ENCODE measurements at places on chromosomes 7 and 10. TPM values are rescaled to one million over a fixed set of nuclear protein-coding genes. Genes with fewer than 3 reads are reported as not detected.

DNA sequence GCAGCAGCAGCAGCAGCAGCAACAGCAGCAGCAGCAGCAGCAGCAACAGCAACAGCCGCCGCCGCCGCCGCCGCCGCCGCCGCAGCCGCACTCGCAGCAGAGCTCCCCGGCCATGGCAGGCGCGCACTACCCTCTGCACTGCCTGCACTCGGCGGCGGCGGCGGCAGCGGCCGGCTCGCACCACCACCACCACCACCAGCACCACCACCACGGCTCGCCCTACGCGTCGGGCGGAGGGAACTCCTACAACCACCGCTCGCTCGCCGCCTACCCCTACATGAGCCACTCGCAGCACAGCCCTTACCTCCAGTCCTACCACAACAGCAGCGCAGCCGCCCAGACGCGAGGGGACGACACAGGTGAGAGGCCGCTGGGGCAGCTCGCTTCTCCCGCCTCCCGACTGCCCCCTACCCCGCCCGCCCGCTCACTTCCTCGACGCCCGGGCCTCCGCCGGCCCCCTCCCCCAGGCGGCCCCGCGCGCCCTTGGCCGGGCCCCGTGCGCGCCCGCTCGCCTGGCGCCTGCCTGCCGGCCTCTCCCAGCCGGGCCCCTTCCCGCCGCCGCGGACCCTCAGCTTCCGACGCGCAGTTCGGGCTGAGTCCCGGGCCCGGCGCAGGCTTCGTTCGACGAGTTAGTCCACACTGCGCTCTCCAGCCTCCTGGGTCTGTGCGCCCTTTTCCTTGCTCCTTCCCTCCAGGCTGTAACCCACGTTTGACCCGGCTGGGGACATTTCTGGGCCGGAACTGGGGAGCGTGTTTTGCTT, 882 bp downstream of the DLX6 start:
- DNase-seq = no peak

GRCh38 chr7:37289367-37289766, 159.3 kb downstream of the ELMO1 start:
- DNase-seq = no peak

DNA sequence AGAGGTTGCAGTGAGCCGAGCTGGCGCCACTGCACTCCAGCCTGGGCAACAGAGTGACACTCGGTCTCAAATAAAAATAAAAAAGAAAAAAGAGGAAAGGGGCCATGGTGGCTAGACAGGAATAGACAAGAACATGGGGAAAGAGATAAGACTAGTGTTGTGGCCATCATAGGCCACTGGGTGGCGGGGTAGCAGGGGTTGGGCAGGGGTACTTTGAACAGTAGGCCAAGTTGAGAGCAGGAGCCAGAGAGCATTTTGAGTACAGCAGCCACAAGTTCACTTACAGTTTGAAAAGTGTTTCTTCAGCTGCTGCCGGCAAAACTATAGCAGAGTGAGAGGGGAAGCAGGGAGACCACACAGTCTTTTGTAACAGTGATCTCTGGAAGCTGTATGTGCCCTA, 656.0 kb downstream of the CNTNAP2 start:
- no peak for DNase-seq

GRCh38 chr7:73504920-73505319, 17.2 kb downstream of the BAZ1B start:
- no peak for DNase-seq

DNA sequence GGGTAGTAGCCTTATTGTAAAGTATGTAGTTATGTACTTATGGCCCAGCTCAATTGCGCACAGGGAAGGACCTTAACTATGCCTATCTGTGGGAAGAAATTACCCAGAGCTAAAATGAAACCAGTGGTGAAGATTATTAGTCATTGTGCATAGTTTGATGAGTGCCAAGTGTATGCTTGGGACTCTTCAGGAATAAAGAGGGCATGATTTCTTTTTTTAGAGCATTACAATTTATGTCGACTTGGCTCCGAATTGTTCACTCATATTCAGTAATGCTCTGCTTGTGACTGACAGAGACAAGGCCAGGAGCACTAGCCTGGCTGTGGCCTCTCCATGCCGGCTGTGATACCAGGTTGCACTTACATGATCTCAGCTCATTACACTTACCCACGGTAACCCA, 269.5 kb downstream of the TRIL start:
- DNase-seq = peak; percentile 47

DNA sequence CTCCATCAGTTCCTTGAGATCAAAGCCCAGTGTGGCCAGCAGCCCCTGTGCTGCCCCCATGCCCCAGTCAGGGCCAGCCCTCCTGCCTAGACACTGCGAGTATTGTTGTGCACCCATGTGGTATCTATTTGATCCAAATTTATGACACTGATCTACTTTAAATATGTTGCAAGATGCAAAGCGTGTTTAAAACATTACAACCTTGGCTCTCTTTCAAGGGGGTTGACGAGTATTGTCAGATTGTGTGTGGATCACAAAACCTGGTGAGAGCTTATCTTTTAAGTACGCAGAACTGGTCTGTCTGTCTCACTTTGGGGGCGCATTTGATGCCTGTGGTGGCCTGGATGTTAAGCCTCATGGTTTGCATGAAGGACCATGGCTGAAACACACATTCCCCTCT, 108.9 kb downstream of the COL13A1 start:
- no peak for DNase-seq

DNA sequence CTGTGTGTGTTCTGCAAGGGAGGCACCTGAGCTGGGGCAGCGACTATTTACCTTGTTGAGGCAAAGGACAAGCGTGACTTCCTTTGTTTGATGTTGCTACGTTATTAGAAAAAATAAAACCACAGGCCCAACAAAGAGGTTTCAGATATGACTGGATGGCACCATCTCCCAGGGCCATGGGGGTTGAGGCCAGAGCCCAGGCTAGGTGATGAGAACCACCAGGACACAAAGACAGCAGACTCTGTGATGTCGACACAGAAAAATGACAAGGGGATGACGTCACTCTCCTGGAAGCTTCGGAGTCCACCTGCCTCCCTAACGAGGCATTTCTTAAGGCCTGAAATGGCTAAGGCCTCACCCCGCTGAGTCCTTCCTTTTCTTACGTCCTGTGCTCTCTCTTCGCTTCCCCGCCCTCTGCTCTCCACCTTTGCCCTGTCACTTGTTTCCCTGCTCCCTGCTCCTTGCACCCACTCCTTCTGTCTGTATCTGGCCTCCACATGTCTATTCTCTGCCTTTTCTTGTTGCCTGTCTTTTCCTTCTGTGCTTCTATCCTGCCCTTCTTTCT, 83.0 kb upstream of the ADRB1 start:
- DNase-seq = no peak

DNA sequence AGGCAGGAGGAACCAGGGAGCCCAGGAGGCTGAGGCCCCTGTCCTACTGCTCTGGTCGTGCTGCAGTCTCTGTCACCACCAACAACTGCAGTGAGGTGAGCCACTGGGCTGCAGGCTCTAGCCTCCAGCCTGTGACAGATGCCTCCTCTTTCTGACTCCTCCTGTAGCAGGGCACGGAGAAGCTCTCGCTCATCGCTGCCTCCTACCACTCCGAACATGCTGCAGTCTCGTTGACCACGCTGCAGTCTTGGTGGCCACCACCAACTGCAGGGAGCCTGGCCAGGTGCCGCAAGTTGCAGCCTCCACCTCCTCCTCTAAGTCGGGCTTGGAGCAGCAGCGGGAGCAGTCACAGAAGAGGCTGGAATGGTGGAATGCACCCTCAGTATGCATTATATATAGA, 22.1 kb upstream of the VOPP1 start:
- no peak for DNase-seq

DNA sequence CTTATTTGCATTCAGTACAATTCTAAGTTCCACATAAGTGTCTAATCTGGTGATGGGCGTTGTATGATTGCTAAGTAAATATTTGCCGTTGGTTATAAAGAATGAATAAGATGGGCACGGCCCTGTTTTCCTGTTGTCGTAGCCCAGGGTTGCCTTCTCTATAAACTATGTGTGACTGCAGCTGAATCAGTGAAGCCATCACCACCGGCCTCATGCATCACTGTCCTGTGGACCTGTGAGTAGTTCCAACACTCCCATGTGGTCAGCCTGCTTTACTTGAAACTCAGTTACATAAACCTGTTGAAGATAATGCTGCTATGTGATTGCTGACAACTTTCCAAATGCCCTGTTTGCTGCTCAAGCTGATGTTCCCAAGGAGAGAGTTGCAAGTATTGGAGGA, 21.6 kb upstream of the KLF6 start:
- DNase-seq = peak; percentile 97

DNA sequence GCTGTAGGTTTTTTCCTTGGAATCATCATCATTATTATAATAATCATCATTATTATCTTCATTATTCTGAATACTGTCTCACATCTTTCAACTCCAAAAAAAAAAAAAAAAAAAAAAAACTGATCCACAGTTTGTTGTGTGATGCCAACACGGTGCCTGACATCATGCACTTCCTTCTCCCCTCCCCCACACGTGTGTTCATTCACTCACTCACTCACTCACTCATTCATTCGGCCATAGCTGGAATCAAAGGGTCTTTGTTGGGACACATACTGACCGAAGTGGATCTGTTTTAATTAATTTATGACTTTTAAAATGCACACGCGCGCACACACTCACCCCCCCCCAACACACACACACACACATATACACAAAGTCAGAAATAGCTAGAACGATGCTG, 177.8 kb downstream of the PIP4K2A start:
- no peak for DNase-seq

- DNase-seq = peak; percentile 62
Measured at GRCh38 chr10:75403939-75404814, 2.6 kb upstream of the ZNF503 start.

DNA sequence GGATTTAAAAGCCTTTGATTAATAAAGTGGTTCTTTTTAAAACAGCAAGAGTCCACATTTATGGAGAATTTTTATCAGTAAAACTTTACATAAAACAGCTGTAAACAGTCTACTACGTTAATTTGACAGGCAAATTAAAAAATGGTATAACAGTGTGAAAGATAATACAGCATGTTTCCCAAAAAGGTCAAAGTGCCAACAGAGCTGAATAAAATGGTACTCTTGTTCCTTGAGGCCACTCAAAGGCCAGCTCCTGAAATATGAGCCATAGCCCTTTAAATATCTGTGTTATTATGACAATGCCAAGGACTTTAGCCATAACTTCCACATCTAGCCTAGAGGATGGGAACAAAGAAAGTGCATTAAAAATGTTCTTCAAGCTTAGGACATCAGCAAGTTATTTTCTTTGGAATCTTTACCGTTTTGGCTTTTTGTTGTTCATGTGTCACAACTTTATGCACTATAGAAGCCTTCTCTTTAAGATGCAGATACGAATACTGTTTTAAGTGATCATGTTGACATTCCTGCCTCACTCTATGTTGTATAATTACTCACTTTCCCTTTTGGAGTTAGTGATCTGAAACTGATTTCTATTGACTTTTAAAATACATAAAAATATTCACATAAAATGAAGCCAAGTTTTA, 165.6 kb downstream of the RNLS start:
- no peak for DNase-seq

- DNase-seq = no peak
Measured at GRCh38 chr10:12482587-12482986, 133.2 kb downstream of the CAMK1D start.

DNA sequence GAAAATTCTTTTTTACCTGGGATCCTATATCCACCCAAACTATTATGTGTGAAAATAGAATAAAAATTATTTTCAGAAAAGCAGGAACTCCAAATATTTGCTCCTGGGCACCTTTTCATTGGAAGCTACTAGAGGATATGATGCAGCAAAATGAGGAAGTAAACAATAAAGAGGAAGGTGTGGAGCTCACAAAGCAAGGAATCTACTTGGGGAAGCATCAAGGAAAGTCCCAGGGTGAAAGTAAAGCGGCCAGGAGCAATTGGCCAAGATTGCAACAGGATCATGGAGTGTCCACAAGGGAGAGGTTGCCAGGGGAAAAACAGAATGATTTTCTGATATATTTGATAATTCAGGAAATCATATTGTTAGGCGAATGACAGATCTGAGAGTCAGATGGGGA, 80.8 kb downstream of the CARD11 start:
- no peak for DNase-seq

- DNase-seq = no peak
Measured at GRCh38 chr10:100128951-100129350, 47.3 kb upstream of the CPN1 start.

DNA sequence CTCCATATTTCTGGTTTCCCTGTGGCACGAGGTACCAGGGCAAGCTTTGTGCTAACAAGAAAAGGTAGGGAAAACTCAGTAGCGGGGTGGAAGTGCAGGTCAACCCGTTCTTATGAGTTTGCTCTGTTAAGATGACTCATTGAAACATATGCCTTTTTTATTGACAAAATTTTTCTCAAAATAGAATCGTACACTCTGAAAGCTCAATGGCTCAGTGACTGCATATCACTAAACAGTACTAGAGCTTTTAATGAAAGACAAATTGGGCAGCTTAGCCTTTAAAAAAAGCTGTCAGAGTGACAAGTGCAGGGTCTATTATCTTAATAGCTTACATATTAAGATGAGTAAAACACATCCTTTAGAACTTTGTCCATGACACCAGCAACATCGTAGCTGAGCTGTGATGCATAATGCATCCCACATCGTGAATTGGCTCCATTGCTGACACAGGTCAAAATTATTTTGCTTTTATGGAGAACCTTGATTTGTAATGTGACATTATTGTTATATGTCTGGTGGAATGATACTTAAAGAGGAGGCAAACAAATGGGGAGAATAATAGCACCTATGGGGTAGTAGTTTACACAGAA, 264.4 kb downstream of the ETV1 start:
- no peak for DNase-seq

DNA sequence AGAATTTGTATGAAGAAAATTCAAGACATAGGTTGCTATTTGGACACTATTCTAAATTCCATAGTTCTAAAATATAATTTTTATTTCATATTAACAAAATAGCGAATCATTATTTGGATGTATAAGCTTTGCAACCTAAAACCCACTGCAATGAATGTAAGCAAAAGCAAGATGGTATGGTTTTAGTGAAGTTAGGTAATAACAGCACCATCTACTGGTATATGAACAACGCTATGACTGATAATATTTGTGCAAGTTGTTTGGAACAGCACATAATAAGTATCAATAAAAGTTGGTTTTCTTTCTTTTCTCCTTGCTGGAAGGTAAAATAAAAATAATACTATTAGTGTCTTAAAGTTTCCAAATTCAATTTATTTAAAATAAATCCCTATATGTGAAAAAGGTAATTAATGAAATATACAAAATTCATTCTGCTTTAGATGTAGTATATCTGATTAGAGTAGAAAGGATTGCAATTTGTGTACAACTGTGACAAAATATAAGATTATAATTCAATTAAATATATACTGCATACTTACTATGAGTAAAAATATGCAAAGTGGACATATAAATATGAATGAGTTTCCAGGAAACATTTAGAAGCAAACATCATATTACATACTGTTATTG, 79.0 kb upstream of the LSM8 start:
- DNase-seq = no peak

SHTN1 gene
- polyA plus RNA-seq = 8.1 TPM

PDK4 gene
- not detected for polyA plus RNA-seq

VAX1 gene
- 0.15 TPM for polyA plus RNA-seq

FRMPD2 gene
- polyA plus RNA-seq = not detected

LIPJ gene
- polyA plus RNA-seq = not detected

Measured in foreskin keratinocyte (primary cell).